ENCODE measurements at places on chromosomes 2 and 18.

GRCh38 chr2:24328010-24328409 lies 32.3 kb downstream of the ITSN2 start:
- no peak for DNase-seq

- DNase-seq = no peak
Measured at GRCh38 chr2:19929226-19929625, 27.4 kb upstream of the TTC32 start.

DNA sequence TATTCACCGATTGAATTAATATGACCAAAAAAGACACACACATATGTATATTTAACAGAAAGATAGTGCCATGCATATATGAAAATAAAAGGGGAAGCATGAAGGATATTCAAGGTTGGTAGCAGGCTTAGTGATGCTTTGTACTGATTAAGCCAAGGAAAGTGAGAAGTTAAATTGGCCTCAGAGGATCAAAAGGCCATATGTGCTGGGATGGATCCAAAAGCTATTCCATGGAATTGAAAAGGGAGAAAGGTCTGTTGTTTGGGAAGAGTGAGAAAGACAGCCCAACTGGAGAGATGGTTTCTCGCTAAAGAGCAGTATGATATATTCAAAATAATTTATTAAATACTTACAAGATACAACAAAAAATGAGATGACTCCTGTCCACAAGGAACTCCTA lies 65.9 kb downstream of the INSIG2 start:
- DNase-seq = no peak

DNA sequence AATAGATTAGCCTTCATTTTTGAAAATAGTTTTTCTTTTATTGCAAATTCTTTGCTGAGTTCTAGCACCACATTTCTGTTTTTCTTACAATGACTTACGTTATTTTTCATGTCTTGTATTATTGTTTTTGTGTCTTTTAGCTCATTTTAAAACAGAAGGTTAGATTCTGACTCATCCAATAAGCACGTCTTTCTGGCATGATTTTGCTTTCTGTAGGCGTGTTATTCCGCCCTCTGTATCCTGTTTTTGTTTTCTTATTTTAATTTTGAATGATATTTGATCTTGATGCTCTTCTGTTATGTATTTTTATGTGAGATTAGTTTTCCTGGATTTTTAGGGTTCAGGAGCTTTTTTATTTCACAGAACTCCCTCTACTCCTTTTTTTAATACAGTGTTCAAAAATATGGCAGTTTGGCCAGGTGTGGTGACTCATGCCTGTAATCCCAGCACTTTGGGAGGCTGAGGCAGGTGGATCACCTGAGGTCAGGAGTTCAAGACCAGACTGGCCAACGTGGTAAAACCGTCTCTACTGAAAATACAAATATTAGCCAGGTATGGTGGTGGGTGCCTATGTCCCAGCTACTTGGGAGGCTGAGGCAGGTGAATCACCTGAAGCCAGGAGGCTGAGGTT lies 145.0 kb downstream of the CLIP4 start:
- no peak for DNase-seq

- no peak for DNase-seq
Measured at GRCh38 chr2:12732651-12733050, 15.9 kb downstream of the TRIB2 start.

- no peak for DNase-seq
Measured at GRCh38 chr18:5175378-5175777, 21.7 kb downstream of the AKAIN1 start.

DNA sequence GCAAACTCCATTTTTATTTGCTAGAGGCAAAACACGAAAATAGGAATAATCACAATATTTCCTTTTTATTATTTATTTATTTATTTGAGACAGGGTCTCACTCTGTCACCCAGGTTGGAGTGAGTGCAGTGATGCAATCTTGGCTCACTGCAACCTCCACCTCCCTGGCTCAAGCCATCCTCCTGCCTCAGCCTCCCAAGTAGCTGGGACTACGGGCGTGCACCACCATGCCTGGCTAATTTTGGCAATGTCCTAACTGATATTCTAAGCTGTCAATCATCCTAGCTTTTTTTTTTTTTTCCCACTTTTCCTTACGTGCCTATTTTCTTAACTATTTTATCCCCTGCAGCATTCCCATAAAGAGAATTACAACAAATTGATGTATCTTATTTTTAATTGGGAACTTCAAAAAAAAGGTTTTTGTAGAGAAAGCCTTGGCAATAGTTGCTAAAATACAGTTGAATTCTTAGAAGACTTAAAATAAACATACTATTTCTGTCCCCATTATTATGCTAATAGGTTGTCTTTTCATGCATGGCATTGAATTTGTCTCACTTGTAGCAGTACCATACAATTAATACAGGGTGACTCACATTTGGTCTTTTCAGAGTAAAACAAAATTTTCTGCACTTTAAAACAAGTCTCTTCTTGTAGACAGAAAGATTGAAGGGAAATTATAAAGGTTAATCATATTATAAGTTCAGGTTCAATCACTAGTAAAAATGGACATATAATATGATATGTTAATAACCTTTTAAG lies 153.5 kb downstream of the SLC39A10 start:
- no peak for DNase-seq

GRCh38 chr2:210606001-210606400 lies 49.6 kb downstream of the CPS1 start:
- no peak for DNase-seq

- no peak for DNase-seq
Measured at GRCh38 chr2:84832772-84833461, 48.0 kb downstream of the TRABD2A start.

- DNase-seq = no peak
Measured at GRCh38 chr18:21593540-21594257, 6.8 kb downstream of the ESCO1 start.

GRCh38 chr2:9838391-9838790 lies 4.9 kb upstream of the TAF1B start:
- no peak for DNase-seq

GRCh38 chr18:30971338-30971956 lies 71.1 kb downstream of the DSC3 start:
- no peak for DNase-seq

GRCh38 chr2:23689891-23690290 lies 237.0 kb downstream of the ATAD2B start:
- DNase-seq = no peak

GRCh38 chr18:13481820-13482617 lies 244.3 kb downstream of the FAM210A start:
- DNase-seq = no peak

Measured in activated CD4-positive, alpha-beta T cell treated with anti-CD3 and anti-CD28 coated beads for 1 hour (primary cell).